ENCODE measurements at places on chromosomes 2 and 18. TPM values are rescaled to one million over a fixed set of nuclear protein-coding genes. Genes with fewer than 3 reads are reported as not detected.

DNA sequence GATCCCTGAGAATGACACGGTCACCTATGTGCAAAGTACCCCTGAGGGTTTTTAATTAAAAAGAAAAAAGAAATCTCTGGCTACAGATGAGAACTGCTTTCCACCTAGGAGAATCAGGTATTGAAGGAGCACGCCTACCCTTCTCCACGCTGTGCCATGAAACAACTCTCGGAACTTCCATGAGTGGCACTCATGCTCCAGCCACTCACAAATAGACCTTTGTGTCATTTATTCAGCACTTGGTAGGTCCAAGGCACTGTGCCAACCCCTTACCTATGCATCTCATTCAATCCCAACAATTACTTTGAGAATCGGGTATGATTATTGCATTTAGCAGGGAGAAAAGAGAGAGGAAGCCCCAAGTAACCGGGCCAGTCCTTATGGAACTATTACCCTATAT lies 44.9 kb upstream of the TTC39C start:
- DNase-seq, result no peak

GRCh38 chr2:164835302-164835701 lies 6.3 kb downstream of the COBLL1 start:
- no peak for DNase-seq

DNA sequence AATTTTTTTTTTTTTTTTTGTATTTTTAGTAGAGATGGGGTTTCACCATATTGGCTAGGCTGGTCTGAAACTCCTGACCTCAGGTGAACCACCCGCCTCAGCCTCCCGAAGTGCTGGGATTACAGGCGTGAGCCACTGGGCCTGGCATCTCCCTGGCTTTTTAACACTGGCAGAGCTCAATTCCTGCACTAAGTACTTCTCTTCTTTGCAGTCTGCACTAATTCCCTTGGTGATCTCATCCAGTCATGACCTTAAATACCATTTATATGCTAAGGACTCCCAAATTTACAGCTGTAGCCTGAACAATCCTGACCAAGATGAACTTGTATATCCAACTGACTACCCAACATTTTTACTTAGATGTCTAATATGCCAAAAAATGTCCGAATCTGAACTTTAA lies 10.2 kb downstream of the PREPL start:
- no peak for DNase-seq

- no peak for DNase-seq
Observed at GRCh38 chr2:102074152-102074783, 68.3 kb upstream of the IL1R1 start.

DNA sequence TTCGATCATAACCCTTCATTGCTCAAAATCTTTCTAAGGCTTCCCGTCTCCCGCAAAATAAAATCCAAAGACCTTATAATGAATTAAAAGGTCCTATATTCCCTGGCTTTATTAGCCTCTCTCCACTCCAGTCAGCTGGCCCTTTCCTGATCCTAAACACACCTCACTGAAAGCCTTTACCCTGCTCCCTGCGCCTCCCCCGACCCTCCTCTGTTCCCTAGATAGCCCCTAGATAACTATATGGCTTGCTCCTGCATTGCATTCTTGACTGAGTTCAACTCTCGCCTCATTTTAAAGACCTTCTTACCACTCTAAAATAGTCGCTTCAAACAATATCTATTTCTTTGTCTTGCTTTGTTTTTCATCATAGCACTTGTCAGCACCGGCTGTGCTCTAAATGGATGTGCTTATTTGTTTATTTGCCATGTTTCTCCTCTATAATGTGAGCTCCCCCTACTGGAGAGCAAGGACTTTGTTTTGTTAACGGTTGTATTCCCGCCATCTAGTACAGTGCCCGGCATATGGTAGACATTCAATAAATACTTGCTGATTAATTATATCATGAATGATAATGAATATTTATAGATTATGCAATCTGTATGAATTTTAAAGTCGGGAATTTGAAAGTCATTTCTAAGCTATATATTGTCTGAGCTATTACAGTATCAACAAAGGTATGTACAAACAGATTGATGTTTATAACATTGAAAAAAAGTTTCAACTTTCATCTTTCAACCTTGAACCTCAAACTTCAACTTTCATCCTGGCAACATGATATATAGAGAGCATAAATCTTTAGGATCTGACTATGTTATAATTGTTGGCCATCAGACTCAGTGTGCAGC lies 32.4 kb upstream of the VIT start:
- DNase-seq, result peak; percentile 75

DNA sequence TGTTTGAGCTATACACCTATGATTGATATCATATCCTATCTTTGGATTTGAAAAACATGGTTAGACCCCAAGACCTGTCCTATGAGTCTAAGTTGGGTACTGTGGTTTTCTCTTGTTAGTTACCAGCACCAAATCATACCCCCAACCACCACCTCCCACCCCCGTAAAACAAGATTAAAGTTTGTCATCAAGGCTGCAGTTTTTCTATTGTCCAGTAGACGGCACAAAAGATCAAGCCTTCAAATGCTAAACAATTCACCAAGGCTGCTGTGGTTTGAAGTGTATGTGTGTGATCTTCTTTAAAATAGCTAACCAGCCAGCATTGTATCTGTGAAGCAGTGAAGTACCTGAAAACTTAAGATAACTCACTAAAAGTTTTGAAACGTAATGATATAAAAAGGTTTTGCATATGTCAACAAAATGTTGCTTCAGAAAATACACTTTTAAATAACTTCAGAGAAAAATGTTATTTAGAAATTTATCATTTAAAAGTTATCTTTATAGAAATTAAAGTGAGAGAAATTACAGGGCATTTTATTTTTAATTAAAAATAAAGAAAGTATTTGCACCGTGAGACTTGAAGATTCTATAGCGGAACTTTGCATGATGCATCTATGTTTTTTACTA lies 5.8 kb upstream of the MEIS1 start:
- peak; percentile 67 for DNase-seq

- DNase-seq, result no peak
Observed at GRCh38 chr2:42163444-42164045, 5.6 kb upstream of the EML4 start.

GRCh38 chr2:8254791-8255447 lies 426.9 kb upstream of the ID2 start:
- no peak for DNase-seq

GRCh38 chr2:240013343-240013742 lies 11.8 kb downstream of the NDUFA10 start:
- DNase-seq, result peak; percentile 4

DNA sequence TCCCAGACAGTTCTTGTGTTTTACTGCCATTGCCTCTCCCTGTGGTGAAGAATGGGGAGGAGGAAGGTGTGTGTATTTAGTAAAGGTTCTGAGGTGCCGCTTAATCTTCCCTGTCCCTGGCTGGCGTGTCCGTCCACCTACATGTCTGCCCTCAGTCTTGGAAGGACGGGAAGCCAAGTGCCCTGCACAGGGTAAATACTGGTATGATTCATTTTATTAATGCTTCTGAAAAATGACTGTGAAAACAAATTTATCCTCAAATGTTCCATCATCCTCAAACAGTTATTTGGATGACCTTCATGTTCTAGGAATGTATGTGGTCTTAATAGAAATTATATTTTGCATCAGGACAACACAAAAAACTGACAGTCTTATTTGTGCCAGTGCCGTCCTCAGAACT lies 6.6 kb downstream of the EPAS1 start:
- DNase-seq, result no peak

DNA sequence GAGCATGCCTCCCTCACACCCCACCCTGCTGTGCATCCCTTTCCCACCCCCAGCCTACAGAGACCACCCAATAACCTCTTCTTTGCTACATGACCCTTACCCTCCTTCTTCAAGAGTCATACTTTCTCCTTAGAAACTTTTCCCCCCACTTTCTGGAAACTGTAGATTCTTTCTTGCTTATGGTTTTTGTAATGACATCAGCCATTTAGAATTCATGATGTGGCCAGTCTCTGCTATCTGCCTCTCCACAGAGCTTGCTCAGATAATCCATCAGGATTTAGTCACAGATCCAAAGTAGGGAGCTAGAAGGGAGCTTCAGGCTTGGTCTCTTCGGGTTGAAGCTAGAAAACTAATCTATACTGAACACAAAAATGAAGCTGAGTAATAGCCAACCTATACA lies 36.5 kb downstream of the GALM start:
- peak; percentile 58 for DNase-seq

GRCh38 chr18:36215577-36215976 lies 28.3 kb downstream of the MOCOS start:
- DNase-seq, result no peak

- no peak for DNase-seq
Observed at GRCh38 chr18:55307505-55307904, 280.5 kb downstream of the TCF4 start.

GRCh38 chr2:41410011-41410410 lies 637.8 kb upstream of the PKDCC start:
- no peak for DNase-seq

- no peak for DNase-seq
Observed at GRCh38 chr2:98464772-98465310, 20.2 kb downstream of the INPP4A start.

DNA sequence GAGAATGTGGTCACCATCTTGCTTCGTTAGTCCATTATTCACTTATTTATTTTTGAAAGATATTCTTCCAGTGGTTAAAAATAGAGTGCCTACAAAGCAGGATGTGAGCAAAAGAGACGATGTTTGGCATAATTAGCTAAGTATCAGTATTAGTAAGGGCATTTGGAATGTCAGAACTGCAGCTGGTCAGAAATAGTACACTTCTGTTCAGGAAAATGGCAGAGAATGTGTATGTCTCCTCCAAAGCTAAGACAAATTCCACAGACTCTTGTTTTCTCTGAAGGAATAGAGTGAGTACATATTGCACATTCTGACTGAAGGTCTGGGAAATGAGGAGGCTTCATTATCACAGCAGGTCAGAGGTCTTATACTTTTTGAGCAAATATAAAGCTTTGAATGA lies 209.0 kb downstream of the L3MBTL4 start:
- no peak for DNase-seq

- DNase-seq, result no peak
Observed at GRCh38 chr2:165122521-165122920, 81.3 kb downstream of the SCN3A start.

DNA sequence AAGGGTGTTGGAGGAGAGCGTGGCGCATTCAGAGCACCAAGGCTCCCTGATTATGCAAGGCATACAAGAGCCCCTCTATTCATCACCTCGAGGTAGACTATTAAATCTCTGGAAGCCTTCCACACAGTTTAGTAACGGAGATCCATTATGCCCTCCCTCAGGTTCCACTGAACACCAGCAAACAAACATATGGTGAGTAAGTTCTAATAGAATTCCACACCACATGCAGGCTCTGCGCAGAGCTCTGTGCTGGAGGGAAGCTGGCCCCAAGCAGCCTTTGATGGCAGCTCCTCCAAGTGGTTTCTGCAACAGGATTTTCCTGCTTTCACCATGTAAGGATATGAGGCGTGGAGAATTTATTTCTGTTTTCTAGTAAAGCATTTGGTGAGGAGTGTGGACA lies 238.6 kb downstream of the C1D start:
- no peak for DNase-seq

DNA sequence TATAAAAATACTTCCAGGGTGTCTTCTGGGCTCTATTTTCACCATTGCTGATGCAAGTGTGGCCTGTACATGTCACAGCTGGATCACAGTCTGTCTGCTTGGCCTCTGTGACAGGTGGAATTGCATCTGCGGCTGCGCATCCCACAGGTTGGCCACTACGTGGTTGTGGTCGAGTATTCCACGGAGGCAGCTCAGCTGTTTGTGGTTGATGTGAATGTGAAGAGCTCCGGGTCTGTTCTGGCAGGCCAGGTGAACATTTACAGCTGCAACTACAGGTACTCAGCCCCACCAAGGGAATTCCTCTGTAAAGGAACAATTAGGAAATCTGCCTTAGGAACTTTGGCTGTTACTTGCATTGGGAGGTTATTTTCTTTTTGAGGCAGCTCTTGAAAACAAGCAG lies 144.5 kb downstream of the LAMA3 start:
- DNase-seq, result no peak

- no peak for DNase-seq
Observed at GRCh38 chr2:10226038-10226724, 76.5 kb upstream of the HPCAL1 start.

GRCh38 chr2:241833101-241833663 lies 24.2 kb downstream of the NEU4 start:
- no peak for DNase-seq

GRCh38 chr2:113869253-113869652 lies 20.6 kb upstream of the ACTR3 start:
- DNase-seq, result no peak

DNA sequence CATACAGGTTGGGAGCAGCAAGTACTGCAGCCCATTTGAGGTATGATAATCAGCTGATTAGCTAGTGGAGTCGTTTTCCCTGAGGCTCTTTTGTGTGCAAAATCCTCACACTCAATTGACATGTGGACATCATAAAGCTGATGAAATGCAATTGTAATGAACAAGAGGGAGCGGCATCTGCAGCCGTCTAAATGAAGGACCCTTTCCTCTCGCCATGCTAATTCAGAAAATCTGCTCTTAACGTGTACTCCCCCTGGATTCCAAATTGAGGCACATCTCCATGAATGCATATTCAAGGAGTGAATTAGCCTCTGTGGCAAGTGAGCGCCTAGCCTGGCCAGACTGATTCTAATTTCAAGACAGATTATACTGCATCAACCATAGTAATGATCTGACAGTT lies 260.9 kb upstream of the ATP5MC3 start:
- DNase-seq, result no peak

DNA sequence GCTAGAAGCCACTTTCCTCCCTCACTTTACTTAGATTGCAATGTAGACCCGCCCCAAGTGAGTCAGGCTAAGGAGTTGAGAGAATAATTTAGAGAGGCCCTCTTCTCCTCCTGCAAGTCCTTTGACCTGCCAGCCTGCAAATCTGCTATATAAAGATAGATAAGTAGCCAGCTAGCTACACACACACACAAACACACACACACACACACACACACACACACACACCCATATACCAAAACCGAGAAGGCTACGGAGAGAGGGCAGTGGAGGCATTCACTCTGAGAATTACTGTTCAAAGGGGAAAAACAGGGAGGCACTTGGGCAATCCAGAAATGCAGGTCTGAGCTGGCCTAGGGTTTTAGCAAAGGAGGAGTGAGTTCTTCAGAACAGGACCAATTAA lies 23.0 kb upstream of the SMAD7 start:
- peak; percentile 77 for DNase-seq

- peak; percentile 61 for DNase-seq
Observed at GRCh38 chr2:854460-854859, 96.2 kb upstream of the SNTG2 start.

DNA sequence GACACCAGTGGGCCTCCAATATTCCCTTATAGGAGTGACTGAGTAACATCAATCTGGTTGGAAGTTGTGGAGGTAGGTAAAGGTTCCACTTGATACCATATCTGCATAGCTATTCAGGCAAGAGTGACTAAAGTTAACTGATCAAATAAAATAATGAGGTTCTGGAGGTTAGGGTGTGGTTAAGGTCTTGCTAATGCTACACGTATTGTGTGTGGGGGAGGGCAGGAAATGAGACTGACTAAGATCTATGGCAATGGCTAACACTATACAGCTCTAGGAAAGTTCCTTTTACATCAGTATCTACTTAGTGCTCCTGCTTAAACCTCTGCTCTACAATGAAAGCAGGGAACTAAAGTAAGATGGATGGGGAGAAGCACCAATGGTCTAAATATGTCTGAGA lies 149.1 kb upstream of the MGAT5 start:
- no peak for DNase-seq

The STAT4 gene
- 3.1 TPM for polyA plus RNA-seq

The NT5C1B gene
- polyA plus RNA-seq, result 0.22 TPM

The EXOC6B gene
- 11.8 TPM for polyA plus RNA-seq

The STARD6 gene
- 0.81 TPM for polyA plus RNA-seq

The STRADB gene
- 68.3 TPM for polyA plus RNA-seq

The ELOA2 gene
- polyA plus RNA-seq, result not detected

The TEX44 gene
- polyA plus RNA-seq, result not detected

The SNED1 gene
- polyA plus RNA-seq, result 4.6 TPM

The IRS1 gene
- 12.5 TPM for polyA plus RNA-seq

The LOXHD1 gene
- polyA plus RNA-seq, result not detected

The GKN1 gene
- polyA plus RNA-seq, result 0.79 TPM
